ENCODE measurements at places on chromosomes 6 and 20.

GRCh38 chr6:72626126-72626525, 4.3 kb downstream of the KCNQ5 start:
- no peak for DNase-seq

- no peak for DNase-seq
Observed at GRCh38 chr6:10831609-10832008, 6.7 kb downstream of the MAK start.

DNA sequence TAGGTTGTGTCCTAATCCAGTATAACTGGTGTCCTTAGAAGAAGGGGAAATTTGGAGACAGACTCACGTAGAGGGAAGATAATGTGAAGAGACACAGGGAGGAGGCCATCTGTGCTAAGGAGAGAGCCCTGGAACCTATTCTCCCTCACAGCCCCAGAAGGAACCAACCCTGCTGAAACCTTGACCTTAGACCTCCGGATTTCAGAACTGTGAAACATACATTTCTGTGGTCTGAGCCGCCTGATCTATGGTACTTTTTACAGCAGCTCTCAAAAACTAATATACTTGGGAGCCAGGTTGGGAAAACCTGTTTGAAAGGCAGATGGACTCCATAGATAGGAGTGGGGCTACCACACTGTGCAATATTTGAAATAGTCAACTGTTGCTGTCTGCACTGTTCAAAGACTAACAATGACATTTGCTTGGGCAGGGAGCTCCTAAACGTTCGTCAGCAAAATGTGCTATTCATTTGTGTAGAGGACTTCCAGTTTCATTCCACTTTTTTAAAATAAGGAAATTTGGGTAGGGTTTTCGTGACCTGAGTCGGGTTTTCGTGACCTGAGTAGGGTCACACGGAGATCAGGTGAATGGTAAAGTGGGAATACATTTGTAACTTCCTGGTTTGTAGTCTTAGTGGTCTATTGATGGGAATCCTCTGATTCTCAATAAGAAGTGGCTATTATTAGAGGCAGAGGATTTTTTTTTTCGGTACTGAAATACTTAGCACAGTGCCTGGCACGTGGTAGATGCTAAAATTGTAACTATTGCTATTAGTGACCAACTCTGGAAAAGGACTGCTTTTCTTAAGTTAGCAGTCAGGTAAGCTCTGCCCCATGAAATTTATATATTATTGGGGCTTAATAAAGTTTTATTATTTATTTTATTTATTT, 11.4 kb downstream of the TAGAP start:
- no peak for DNase-seq

DNA sequence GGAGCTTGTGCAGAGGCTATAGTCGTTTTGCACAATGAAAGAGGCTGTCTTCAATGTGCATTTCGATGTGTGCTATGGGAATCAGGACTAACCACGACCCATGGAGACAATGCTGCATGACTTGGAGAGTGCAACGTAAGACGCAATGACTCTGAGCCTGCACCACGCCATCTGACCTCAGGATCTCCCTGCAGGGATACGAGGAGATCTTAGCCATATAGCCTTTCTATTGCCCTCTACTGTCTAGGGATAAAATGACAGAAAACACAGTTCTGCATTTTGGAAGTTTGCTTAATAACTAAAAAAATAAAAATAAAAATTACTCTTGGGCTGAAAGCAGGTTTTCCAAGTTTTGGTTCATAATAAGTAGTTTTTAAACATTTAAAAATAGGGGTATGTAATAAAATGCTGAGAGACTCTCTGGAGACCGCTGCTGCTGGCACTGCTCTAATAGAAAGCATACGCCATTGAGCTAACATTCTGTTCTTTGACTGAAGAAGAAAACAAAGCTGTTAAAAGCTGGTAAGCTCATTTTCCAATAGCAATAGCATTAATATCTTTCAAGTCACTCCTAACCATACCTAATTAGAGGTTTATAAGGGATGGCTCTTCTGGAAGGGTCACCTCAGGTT, 87.2 kb downstream of the PDE7B start:
- DNase-seq = no peak

- DNase-seq = no peak
Observed at GRCh38 chr6:51352506-51353029, 533.9 kb downstream of the TFAP2B start.

- DNase-seq = peak; percentile 16
Observed at GRCh38 chr6:85364344-85364743, 85.5 kb upstream of the NT5E start.

- DNase-seq = peak; percentile 91
Observed at GRCh38 chr20:4470375-4470774, 251.3 kb upstream of the PRND start.

GRCh38 chr6:159826968-159827647, 27.0 kb downstream of the PNLDC1 start:
- DNase-seq = no peak

- DNase-seq = no peak
Observed at GRCh38 chr6:17271628-17272027, 9.5 kb upstream of the RBM24 start.

DNA sequence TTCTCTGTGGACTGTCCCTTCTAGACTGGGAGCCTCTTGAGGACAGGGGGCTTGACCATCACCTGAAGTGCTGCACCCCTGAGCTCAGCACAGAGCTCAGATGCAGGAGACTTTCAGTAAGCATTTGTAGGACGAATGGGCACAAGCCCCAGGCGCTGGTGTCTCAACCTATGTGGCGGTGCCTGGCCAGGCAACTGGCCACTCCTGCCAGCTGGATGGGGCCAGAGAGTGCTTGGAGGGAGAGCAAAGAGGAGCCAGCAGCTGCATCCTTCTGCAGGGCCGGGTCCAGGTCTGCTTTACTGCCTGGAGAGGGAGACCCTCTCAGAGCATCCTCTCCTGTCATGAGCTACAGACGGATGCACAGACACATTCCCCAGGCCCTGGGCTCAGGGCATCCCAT, 4.5 kb downstream of the PHACTR3 start:
- DNase-seq = no peak

- DNase-seq = no peak
Observed at GRCh38 chr6:35739645-35740524, 3.1 kb downstream of the ARMC12 start.

DNA sequence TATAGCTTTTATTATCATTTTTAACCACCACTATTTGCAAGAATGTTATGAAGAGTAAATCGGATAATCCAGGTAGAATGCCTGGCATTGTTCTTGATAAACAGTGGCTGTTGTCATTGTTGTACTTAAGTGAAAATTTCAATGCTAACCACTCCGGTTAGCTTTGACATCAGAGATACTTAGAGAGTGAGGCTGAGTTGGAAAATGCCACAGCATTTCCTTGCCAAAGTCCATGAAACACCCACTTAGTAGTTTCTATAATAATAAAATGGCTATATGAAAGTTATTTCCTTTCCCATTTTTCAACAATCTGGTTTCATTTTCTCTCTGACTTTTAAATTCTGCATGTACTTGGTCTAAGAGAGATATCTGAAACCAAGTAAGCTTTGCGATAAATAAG, 132.0 kb downstream of the CDK19 start:
- no peak for DNase-seq

GRCh38 chr6:95687839-95688238, 110.5 kb downstream of the MANEA start:
- DNase-seq = no peak

GRCh38 chr20:8474027-8474668, 342.1 kb downstream of the PLCB1 start:
- DNase-seq = no peak

DNA sequence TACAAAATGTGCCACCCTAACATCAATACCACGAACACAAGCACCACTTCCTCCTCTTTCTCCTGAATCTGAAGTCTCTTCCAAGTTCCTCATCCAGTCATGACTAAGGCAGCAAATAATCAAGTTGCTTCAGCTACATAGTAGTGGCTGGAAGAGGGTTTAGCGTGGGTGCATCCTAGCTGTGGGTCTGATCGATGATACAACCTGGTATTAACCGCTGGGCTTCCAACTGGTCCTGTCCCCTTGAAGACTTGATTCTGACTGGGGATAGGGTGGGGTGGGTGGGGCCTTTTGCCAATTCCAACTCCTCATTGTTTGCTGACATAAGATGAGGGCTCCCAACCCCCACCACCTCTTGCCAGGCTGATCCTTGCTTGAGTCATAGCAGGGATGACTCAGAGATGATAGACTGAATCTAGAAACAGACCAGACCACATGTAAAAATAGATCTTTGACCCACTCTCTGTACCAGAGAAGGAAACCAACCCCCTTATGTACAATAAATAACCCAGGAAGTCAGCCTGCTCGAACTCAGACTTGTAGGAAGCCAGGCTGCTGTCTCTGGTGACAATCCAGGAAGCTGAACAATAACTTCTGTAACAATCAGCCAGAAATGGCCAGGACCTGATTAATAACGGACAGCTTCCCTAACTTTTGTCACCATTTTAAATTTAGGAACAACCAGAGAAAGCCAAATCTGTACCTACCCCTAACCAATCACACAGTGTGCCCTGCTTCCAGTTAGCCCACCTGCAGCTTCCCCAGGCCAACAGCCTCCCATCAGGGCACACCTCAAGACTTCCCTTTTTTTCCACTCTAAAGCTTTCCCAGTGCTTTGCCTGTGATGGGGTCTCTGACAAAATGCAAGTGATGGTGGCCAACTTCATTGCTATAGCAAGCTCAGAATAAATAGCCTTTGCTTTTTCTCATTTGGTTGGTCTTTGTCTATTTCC, 68.9 kb upstream of the FAM184A start:
- DNase-seq = peak; percentile 80

All from GM04503 (cell line).